8988T (cell line): ENCODE measurements at places on chromosomes 2 and 18.

DNA sequence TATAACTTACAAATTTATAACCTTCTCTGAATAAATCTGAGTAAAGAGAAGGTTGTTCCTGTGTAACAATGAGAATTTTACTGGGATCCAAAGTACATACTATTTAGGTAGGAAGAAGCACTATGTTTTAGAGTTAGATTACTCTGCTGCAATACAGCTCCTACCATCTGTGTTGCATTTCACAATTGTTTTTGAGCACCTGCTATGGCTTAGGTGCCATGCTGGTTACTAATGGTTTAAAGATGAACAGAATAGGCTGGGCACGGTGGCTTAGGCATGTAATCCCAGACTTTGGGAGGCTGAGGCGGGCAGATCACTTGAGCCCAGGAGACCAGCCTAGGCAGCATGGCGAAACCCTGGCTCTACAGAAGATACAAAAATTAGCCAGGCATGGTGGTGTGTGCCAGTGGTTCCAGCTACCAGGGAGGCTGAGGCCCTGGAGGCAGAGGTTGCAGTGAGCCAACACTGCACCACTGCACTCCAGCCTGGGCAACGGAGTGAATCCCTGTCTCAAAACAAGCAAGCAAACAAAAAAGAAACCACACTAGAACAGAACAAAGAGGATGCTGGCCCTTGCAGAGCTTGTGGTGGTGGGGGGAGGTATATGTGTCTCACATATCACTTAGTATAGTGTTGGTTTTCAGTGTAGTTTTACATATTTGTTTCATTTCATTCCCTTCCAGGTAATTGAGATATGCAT lies 56.7 kb downstream of the SPTBN1 start:
- DNase-seq, result no peak

GRCh38 chr2:131542438-131543384 lies 15.0 kb downstream of the CCDC74A start:
- no peak for DNase-seq

GRCh38 chr2:149686136-149687051 lies 98.8 kb upstream of the MMADHC start:
- no peak for DNase-seq

GRCh38 chr2:28150994-28151393 lies 241.7 kb upstream of the FOSL2 start:
- DNase-seq, result no peak
